ENCODE measurements at places on chromosomes 4 and X.

GRCh38 chrX:132025041-132025440 is 1.9 kb downstream of the STK26 start:
- DNase-seq: no peak

DNA sequence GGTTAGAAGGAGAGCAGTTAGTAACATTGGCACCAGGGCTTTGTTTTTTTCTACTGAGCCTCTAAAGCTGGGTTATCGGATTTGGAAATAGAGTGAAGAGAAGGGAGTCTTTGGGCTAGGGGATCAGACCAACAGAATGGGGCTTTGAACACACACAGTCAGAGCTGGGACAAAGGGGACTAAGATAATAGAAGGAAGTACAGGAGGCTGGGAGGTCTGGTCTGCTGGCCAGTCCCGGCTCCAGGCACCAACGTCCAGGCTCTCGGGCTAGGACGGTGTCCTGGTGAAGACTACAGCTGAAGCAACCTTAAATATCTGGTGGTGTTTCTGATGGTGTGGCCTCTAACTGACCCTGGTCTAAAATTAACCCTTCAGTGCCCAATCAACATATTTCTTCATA is 57.5 kb downstream of the HHIP start:
- no peak for DNase-seq

DNA sequence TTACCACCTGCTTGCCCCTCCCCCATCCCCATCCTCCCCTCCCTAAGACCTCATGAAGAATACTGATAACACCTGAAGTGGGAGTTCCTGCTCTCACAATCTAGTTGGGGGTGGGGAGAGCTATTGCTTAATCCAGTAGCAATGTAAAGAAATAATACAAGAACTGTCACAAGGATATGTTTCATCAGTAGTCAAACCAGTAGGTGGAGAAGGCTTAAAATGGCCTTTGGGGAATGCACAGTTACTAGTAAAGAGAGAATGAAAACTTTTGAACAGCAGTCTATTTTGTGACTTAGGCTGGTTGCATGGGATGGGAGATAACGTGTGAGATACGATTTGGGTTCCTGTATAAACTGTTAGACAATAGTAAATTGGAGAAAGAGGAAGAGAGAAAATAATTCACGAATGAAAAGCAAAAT is 6.0 kb downstream of the GALNT7 start:
- DNase-seq: no peak

DNA sequence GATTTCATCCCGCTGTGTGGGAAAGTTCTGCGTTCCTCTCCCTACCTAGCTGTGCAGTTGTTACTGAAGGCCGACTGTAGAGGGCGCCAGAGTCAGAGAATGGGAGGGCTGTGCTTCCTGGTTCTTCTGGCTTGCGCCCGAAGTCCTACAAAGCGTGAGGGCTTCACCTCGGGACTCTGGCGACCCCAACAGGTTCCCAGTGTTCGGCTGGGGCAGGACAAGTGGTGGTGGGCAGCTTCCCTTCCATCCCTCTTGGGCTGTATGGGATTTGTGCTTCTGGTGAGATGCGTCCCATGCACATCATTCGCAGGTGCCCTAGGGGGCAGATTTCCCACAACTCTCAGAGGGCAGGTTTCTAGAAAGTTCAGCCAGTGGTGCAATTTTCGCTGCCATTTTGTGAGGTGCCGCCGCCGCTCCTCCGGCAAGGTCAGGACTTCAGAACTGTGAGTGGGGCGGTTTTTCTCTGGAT is 27.3 kb downstream of the CT45A1 start:
- peak; percentile 25 for DNase-seq

- no peak for DNase-seq
These were observed 327.3 kb downstream of the CAMK2D start for GRCh38 chr4:113434247-113434587.

GRCh38 chr4:15592799-15593198 is 62.4 kb downstream of the FBXL5 start:
- DNase-seq: no peak

DNA sequence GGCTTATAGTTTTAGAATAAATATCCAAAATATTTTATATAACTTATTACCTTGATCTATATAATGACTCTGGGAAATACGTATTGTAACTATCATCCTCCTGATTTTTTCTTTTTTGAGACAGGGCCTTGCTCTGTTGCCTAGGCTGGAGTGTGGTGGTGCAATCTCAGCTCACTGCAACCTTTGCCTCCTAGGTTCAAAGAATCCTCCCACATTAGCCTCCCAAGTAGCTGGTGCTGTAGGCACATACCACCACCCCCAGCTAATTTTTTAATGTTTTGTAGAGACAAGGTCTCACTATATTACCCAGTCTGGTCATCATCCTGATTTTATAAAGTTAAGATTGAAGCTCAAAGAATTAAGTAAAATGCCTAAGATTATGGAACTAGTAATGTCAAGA is 193.6 kb downstream of the SLC4A4 start:
- no peak for DNase-seq

DNA sequence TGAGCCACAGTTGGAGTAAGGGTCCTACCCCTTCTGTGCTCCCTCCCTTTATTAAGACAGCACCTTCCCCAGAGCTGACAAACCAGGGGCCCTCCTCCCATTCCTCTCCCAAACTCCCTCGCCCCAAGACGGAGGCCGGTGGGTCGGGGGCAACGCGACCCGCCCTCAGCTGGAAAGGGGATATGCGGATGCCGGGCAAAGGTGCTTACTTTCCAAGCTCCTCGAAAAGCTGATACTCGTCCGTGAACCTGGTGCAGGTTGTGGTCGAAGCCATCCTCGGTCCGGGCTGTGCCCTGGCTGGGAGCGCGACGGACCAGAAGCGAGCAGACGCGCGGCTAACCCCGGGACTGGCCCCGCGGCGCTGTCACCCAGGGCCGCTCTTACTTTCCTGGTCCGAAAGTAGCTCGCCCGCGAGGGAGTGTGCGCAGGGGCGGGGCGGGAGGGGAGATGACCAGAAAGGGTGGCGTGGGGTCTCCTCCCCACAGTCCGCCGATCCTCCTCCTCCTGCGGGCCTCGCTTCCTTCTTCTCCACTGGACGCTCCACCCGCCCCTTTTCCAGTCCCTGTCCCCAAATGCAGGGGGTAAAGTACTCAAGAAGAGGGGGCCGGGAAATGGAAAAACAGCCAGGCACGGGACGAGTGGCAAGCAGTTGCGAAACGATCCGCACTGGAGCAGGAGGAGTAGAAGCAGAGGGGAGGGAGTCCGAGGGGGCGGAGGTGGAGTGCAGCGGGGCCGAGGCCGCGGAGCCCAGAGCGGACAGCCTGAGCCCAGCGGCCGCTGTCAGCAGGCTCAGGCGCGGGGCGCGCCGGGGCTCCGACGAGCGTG is 531 bp downstream of the CAMK2D start:
- peak; percentile 68 for DNase-seq

DNA sequence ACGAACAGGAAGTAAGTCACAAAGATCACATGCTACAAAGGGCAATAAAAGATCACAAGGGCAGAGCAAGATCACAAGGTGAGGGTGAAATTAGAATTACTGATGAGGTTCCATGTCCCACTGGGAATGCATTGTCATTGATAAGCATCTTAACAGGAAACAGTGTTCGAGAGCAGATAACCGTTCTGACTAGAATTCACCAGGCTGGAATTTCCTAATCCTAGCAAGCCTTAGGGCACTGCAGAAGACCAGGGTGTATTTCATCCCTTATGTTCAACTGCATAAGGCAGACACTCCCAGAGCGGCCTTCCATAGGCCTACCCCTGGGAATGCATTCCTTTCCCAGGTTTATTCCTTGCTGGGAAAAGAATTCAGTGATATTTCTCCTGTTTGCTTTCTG is 980.6 kb upstream of the LCORL start:
- DNase-seq: no peak

DNA sequence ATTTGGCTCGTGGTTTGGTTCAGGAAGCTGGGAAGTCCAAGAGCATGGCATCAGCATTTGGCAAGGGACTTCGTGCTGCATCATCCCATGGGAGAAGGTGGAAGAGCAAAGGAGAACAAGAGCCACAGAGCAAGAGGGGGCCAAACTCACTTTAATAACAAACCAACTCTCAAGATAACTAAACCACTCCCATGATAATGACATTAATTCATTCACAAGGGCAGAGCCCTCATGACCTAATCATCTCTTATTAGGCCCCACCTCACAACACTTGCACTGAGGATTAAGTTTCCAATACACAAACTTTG is 113.4 kb upstream of the ATXN3L start:
- no peak for DNase-seq

- no peak for DNase-seq
These were observed 15.3 kb downstream of the TMEM175 start for GRCh38 chr4:947491-947971.

GRCh38 chrX:10841579-10841978 is 221.2 kb upstream of the MID1 start:
- no peak for DNase-seq

GRCh38 chr4:86755388-86755787 is 93.8 kb downstream of the SLC10A6 start:
- no peak for DNase-seq

- no peak for DNase-seq
These were observed 349.3 kb upstream of the KLF3 start for GRCh38 chr4:38314663-38315062.

- DNase-seq: no peak
These were observed 641.1 kb upstream of the ATOH1 start for GRCh38 chr4:93187466-93187865.

DNA sequence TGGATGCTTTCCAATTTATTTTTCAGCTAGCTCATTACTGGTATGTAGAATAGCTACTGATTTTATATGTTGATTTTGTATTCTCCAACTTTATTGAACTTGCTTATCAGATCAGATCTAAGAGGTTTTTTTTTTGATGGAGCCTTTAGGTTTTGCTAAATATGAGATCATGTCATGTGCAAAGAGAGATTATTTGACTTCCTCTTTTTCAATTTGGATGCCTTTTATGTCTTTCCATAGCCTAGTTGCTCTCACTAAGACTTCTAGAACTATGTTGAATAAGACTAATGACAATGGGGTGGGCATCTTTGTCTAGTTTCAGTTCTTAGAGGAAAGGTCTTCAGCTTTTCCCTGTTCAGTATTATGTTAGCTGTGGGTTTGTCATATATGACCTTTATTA is 11.7 kb downstream of the MAGEE1 start:
- no peak for DNase-seq

DNA sequence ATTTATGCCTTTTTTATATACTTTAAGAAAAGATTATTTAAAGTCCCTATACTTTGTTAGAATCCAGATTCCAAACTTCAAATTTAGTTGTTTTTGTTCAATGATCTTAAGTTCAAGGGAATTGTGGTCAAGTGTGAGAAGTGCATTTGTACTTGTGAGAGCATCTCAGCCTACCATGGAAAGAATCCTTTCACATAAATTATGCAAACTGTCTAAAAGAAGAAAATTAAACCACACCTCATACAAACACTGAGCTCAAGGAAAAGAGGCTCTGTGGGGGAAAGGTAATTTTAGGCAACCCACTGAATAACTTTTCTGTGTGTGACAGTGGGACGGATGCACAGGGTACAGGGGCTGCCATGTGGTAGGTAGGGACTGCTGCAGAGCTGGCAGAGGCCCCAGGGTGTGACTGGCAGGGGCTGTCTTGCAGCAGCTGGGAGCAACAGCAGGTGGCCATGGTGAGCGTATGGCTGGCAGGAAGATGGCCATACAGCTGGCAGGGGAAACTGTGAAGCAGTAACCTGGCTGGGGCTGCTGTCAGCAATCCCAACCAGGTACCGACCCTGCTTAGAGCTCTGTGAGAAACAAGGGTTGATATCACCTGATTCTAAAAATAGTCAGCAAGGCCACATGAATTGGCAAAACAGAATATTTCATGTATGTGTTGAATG is 130.6 kb downstream of the UGT8 start:
- no peak for DNase-seq

Measured in germinal center (tissue), 1 donor.